HEK293T (cell line): ENCODE measurements at places on chromosomes 12 and 14.

GRCh38 chr14:75847584-75847983 is 134.2 kb downstream of the TGFB3 start:
- no peak for DNase-seq

DNA sequence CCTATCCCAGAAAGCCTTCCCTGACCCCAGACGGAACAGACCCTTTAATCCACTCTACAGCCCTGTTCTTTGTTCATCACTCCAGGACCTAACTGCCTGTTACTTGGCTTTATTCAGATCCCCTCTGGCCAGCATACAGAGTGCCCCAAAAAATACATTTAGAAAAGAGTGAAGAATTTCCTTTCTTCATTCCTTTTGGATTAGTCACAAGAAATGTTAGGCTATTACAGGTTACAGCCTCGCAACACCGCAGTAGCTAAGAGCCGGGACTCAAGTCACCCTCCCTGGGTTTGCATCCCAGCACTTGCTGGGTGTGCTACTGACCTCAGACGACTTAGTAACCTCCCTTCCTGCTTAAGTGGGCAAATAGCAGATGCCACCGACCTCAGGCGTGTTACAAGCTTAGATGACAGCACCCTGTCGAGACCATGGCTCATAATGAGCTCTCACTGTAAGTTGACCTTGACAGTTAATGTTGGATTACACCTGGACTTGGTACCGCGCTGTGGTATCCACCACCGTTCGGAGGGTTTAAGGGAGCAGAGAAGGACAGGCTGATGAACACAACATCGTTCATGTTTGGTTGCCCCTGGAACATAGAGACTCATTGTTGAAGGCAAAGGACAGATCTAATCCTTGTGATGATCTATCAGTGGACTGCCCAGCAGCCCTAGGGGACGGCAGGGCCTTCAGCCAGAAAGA is 12.9 kb downstream of the GLRX5 start:
- no peak for DNase-seq

- no peak for DNase-seq
Measured at GRCh38 chr12:120092551-120093335, 23.8 kb downstream of the RAB35 start.

GRCh38 chr14:23563473-23564180 is 4.0 kb downstream of the AP1G2 start:
- no peak for DNase-seq

- DNase-seq = peak; percentile 11
Measured at GRCh38 chr12:118371321-118372282, 1.1 kb downstream of the TAOK3 start.

DNA sequence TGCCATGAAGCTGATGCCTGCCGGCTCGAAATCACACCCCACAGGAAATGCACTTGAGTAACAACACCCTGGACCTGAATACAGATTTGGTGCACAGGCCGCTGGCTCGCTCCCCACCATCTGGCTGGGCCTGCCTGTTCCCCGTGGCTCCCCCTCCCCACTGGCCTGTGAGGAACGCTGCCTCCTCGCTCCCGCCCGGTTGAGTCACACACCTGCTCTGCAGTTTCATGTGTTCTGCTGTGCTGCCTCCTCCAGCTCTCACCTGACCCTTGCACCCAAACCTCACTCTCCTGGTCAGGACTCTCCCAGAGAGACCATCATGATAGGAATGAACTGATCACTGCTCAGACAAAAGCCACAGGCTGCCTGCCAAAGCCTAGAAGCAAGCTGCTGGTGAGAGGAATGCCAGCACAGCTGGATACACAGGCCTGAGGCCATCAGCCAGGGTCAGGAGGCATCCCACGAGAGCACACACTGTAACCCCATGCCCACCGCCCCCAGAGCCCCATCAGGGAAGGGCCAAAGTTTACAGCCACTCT is 3.8 kb upstream of the SIVA1 start:
- no peak for DNase-seq

DNA sequence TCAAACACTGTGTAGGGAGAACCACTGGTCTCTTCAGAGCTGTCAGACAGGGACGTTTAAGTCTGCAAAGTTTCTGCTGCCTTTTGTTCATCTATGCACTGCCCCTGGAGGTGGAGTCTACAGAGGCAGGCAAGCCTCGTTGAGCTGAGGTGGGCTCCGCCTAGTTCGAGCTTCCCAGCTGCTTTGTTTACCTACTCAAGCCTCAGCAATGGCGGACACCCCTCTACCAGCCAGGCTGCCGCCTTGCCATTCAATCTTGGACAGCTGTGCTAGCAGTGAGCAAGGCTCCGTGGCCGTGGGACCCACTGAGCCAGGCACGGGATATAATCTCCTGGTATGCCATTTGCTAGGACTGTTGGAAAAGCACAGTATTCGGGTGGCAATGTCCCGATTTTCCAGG is 24.6 kb upstream of the YBX3 start:
- no peak for DNase-seq

DNA sequence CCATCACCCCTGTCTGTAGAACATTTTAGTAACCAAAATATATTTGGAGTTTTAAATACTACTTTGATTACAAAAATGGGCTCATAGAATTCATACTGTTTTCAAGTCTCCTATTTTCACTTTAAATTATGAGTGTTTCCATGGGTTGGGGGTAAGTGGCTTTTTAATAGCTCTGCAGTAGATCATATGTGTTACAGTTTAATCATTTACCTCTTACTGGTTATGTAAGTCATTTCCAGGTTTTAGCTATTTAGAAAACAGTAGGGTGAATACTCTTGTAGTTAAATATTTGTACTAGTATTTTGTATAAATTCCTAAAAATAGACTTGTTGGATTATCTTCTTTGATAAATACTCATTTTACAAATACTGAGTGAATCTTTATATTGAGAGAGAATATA is 8.2 kb downstream of the PCNX1 start:
- DNase-seq = no peak

DNA sequence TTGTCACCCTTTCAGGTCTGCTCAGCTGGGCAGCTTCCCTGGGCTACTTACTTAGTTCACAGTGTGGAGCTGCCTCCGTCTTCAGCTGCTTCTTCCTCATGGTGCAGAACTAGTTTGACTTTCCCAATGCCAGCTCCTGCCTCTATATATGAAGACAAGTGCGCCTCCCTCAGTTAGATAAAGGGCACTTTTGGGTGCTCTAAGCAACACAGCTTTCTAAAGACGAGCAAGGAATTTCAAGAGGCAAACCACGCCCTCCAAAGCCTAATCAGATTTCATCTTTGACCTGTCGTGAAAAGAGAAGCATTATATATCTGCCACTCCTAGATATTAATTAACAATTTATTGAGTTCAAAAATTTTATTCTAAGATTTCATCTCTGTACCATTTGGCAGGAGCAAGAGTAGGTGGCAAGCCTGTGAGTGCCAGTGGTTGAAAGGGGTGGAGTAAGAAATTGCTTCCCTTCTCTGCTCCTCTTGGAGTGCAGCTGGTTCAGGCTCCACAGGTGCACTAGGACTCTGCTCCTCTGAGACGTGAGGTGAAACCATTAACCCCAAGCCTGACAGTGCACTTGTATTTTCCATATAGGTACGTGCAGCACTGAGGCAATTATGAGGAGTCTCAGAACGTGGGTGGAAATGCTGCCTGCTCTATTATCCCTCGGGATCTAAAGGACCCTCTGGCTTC is 2.1 kb upstream of the SLC11A2 start:
- peak; percentile 40 for DNase-seq

GRCh38 chr12:69471667-69472385 is 1.6 kb downstream of the FRS2 start:
- no peak for DNase-seq

- DNase-seq = peak; percentile 20
Measured at GRCh38 chr12:91361864-91362263, 179.2 kb upstream of the DCN start.

- DNase-seq = no peak
Measured at GRCh38 chr14:100694579-100695422, 31.9 kb upstream of the DLK1 start.

DNA sequence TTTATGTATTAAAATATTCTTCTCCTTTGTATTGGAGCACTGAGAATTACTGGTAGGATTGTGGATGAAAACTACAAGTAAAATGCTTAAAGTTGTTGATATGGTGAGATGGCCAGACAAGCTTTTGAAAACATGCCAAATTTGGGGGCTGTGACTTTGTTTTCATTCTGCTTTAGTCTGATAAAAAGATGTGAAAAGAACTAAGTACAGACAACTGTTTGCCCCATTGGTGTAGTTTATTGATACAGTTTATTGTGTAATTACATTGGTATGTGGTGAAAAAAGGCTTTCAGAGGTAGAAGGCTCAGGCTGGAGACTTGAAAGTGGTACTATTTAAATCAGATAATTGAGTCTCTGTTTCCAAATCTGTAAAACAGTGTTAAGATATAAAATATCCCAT is 746.8 kb downstream of the DIO2 start:
- no peak for DNase-seq

DNA sequence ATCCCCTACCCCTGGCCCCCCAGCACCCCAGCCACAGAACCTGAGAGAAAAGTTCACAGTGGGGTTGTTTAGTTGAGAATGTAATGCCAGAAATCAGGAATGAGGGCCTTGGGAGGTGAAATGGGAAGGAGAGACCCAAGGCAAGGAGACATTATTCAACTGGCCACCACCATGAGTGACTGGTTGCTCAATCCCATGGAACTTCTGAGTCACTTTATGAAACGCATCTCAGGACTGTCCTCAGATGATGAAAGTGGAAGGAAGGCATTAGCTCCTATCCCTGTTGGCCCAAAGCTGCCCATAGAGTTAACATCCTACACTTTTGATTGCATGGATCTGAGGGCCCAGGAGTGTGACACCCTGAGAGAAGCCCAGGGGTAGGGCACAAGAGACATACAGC is 25.4 kb upstream of the TCL1A start:
- DNase-seq = no peak
